ENCODE measurements at places on chromosomes 16 and 17.
A peak's percentile ranks its signal among the peaks of the same experiment; 100 is the strongest.

DNA sequence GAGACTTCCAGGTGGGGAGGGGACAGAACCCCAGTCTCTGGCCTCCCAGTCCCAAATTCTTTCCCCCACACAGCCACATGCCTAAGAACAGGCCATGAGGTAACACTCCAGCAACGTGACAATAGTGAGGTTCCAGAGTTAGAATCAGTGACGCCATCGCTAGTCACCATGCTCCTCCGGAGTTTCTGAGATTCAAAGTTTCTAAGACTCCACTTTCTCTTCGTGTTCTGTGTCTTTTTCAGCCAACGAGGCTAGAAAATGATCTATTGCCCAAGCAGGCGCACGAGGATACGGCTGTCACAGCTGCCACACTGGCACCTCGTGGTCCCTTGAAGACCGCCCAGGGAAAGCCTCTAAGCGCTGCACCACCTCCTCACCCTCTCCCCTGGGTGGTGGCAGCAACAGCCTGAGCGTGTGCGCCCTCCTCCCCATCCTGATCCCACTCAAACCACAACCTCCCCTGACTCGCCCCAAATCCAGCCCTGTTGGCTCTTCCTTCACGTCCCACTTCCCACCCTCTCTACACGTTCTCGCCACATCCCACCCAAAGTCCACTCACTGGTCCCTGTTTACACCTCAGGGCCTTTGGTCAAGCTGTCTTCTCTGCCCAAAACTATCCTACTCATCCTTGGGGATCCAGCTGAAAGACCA, 1.0 kb downstream of the MCRIP1 start:
- DNase-seq = no peak

GRCh38 chr17:59844884-59845594, 47.7 kb downstream of the TUBD1 start:
- no peak for DNase-seq

GRCh38 chr17:61456688-61457225, 4.5 kb downstream of the TBX4 start:
- no peak for DNase-seq

GRCh38 chr17:43846963-43847371, at the start of gene CD300LG:
TSS of gene CD300LG (plus strand) at chr17:43847176. CDS start at chr17:43847217, 41 bp downstream.
- DNase-seq = no peak

- DNase-seq = no peak
These were observed 20.1 kb downstream of the RAB11FIP3 start for GRCh38 chr16:445566-445965.

GRCh38 chr17:28498652-28499363, 7.3 kb upstream of the FOXN1 start:
- no peak for DNase-seq

DNA sequence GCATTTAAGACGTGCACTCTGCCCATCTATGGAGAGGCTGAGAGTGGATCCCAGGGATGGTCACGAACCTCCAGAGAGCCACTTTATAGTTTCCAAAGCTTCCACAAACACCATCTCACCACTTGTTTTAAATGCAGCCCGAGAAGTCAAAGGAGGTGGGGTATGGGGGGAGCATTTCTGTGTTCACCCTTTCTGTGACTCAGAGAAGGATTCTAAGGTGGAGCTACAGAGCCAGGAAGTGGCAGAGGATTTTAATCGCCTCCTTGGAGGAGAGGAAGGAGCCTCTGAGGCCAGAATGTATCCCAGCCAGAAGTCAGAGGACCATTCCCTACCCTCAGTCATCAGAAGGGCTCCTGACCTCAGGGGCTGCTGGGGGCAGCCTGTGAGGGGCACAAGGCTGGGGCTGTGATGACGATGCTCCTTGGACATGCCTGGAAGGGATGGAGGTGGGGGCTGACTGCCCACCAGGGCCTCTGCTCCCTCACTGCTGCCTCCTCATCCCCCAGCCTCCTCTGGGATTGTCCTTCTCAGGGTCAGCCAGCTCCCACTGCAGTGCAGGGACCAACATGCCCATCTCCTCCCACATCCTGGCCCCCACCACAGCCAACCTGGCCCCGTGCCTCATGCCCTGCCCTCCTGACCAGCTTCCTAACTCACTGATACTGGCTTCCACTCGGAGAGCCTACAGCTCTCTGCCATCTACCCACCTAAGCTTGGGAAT, 2.8 kb downstream of the XYLT2 start:
- DNase-seq = no peak

DNA sequence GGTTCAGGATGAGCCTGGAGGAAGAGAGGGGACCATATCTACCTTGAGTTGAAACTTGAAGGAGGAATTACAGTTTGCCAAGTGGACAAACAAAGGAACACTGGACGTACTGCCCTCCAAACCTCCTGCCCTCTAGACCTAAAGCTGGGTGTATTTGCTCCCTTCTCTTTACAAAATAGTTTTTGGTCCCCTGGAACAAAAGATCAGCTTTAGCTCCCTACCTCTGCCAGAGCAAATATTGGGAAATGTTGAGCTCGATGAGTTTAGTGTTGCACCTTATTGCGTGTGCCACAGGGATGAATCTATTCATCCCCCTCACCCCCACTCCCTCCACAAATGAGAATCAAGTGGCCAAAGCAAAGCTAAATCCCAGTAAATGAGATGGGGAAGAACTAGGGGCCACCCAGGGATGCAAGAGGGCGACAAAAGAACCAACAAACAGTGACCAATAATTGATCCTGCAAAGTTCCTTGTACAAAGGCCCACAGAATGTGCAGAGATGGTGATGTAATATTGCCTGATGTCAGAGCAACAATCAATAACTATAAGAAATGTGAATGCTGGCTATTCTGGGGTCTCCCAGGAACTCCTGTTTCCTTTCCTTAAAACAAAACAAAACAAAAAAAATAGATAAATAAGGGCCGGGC, 17.2 kb upstream of the TAT start:
- no peak for DNase-seq

DNA sequence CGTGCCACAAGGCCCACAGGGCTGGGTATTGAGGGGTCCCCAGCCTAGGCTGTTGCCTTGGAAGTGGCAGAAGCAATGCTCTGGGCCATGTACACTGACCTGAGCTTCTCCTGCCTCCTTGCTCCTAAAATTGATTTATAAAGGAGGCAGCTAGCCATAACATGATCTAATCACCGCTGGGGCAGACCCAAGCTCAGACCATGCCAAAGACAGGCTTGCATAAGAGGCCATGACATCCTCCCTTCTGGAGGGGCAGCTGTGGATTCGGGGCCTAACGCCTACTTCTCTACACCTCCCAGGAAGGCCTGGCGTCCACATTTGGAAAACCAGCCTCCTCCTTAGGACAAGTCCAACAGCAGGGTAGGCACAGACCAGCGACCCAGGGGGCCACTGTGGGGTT, 12.3 kb downstream of the HSD11B2 start:
- no peak for DNase-seq

- no peak for DNase-seq
These were observed 3.8 kb downstream of the NLRC5 start for GRCh38 chr16:56993204-56993603.

DNA sequence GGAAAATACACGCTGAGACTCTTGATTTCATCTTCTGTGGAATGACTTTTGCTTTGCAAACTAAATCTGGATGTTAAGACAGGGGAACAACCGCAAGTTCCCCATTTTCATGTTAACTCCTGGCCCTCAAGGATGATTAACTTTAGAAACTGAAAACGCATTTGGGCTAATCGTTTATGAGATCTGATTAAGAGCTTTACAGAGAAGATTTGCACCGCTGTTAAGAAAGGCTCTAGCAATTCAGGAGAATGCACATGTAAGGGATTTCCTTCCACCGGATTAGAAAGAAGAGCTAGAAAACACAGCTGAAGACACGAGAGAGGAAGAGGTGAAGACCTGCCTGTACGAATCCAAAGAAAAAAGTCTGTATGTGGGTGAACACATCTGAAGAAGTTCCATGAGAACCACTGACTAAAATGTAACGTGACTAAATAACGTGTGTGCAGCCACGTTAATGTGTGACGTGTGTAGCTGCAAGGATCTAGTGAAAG, 106.4 kb downstream of the YPEL2 start:
- DNase-seq = no peak

- no peak for DNase-seq
These were observed 12.0 kb downstream of the DGKE start for GRCh38 chr17:56845934-56846333.

GRCh38 chr16:84088695-84089395, 27.9 kb downstream of the MBTPS1 start:
- no peak for DNase-seq

DNA sequence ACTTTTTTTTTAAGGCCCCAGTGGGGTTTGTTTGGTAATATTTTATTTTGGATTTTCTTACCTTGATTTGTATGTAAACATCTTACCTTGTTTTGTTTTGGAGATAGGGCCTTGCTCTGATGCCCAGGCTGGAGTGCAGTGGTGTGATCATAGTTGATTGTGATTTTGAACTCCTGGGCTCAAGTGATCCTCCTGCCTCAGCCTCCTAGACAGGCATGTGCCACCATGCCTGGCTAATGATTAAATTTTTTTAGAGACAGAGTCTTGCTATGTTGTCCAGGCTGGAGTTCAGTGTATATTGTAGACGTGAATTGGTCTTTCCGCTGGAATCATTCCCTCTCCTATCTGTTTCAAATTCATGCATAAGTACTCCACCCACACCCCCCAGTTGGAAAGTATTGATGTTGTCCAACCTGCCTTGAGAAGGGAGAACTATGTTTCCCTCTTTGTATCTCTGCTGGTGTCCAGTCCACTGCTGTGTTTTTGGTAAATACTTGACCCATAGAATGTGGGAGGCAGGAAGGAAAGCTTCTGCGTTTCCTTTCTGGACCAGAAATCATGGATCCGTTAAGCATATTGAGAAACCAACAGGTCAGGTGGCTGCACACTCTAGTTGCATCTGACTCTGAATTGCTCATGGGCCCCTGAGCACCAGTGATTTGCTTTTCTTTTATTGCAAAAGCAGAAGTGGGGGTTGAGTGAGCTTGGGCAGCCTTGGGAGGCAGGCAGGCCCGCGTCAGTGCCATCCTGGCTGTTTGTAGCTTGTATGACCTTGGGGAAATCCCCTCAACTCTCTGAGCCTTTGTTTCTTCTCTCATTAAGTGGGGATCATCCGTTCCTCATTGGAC, 25.0 kb downstream of the RMI2 start:
- no peak for DNase-seq

GRCh38 chr17:50297407-50297865, 23.2 kb downstream of the TMEM92 start:
- DNase-seq = peak; percentile 56

DNA sequence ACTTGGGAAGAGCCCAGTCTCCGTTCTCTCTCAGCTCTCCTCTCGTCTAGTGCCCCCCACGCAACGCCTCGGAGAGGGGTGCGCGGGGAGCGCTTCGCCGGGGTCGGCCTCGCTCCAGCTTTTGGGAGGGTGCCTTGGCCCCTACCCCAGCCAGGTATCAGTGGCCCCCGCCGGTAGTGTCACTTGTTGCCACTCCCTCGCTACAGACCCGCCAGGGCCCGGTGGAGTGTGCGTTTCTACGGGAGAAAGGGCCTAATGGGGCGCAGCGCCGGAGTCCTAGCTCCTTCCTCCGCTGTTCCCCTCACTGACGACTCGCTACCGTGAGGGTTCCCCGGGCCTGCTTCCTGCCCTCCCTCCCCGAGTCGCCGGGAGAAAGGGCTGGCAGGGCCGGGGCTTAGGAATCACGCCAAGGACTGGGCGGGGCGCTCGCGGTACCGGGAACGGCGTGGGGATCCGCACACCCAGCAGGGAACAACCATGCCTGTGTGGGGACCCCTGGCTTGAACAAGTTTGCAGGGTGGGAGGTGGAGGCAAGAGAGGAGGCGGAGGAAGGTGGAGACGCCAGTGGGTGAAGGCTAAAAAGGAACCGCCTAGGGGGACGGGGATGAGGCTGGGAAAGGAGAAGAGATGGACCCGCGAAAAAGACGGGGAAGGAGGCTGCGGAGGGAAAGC, 997 bp upstream of the CDH11 start:
- DNase-seq = no peak

DNA sequence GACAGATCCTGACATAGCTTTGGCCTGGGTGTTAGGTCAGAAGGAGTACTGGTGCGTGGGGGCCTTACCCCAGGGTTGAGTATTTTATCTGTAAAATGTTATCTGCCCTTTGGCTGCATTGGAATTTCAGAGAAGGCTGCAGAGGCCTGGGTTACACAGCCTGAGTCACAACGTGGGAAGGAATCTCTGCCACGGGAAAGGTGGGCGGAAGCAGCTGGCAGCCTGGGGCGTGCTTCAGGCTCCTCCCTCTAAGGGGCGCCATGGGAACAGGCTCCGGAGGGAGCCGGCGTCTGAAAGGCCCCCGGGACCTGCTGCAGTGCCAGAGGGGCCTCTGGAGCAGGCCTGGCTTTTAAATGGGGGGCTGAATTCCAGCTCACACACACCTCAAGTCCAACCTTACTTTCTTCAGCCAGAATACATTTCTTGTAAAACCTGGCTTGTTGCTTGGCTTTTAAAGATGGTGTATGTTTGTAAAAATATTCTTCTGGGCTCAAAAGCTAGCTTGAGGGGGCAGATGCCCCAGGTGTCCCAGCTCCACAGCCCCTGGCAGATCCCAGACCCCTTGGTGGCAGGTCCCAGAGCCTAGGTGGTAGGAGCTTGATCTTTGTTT, 142.2 kb downstream of the RAB11FIP4 start:
- DNase-seq = no peak

DNA sequence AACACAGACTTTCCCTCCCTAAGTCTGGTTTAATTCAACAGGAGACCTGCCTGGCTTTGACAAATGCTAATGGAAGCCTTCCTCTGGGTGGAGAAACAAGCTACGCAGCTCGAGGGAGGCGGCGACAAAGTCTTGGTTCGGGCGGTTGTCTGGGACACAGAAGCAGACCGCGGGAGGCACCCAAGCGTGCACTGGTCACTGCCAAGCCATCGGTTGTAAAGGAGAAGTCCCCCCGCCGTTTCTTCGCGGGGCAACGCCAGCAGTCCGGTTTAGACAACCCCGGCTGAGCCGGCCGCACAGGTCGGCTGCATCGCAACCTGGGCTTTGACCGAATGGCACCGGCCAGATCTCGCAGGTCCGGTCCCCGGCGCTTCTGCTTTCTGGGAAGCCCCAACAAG, 586 bp downstream of the GLYR1 start:
- no peak for DNase-seq

GRCh38 chr16:22641131-22641628, 130.5 kb downstream of the NPIPB5 start:
- DNase-seq = no peak

- DNase-seq = no peak
These were observed 1.6 kb downstream of the ITGAE start for GRCh38 chr17:3799181-3799945.

GRCh38 chr17:42682722-42683403, 532 bp downstream of the CNTNAP1 start:
- DNase-seq = no peak

DNA sequence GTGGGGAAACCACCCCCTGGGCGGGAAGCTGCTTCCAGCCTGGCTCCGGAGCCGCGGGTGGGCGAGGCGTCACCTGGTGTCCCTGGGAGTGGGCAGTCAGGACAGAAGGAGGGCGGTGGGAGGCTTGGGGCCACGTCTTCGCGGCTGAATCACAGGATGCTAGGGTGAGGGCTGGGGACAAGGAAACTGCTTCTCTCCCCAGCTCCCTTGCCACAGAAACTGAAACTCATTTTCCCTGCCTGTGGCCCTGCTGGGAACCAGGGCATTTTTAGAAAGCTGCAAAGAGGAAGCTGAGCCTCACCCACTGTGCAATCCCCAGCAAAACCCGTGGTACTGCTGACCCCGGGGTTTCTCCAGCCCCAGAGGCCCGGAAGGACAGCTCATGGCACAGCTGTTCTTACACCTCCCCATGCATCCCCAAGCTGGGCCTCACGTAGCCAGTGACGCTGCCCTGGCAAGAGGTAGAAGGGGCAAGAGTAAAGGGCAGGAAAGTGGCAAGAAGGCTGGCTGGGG, 8.2 kb downstream of the RHBDF2 start:
- no peak for DNase-seq

Measured in activated CD4-positive, CD25-positive, alpha-beta regulatory T cell treated with anti-CD3 and anti-CD28 coated beads, Interleukin-2, amount 50 U/mL, for 16 hours (primary cell).